ENCODE measurements at places on chromosomes 2 and 18. TPM values are rescaled to one million over a fixed set of nuclear protein-coding genes. Genes with fewer than 3 reads are reported as not detected.

- DNase-seq: no peak
- no peaks in the 10 kb centered on the region for H3K27me3 ChIP-seq
- no peaks in the 10 kb centered on the region for H3K36me3 ChIP-seq
- no peak overlapping the region for H3K4me3 ChIP-seq
- no peak overlapping the region for H3K27ac ChIP-seq
- 0 out of 2 replicates have a peak, but pooled peaks cover 3% of the 10 kb centered on the region for H3K4me1 ChIP-seq
These were observed 140.8 kb upstream of the SLC1A4 start for GRCh38 chr2:64848363-64848762.

GRCh38 chr2:213545481-213545880 lies 261.2 kb downstream of the SPAG16 start:
- H3K4me3 ChIP-seq: no peak overlapping the region
- no peak for DNase-seq
- no peaks in the 10 kb centered on the region for H3K36me3 ChIP-seq

DNA sequence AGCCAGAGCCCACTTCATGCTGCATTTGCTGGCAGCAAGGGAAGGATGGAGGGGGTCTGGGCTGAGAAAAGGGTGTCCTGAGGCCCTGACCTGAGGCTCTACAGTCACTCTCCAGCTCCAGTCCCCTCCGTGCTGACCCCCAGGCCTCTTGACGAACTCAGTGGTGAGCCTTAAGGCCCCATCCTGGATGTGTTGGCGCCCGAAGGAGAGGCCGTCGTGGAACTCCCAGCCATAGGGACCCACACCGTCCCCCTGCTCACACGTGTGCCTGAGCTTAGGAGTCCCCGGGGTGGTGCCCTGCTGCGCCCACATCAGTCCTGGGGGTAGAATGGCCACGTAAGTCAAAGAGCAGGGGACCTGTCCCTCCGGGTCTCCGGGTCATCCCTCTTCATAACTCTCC lies 776 bp downstream of the MOGS start:
- peaks cover 3% of the 10 kb centered on the region for H3K36me3 ChIP-seq
- no peak overlapping the region for H3K27ac ChIP-seq
- no peaks in the 10 kb centered on the region for H3K27me3 ChIP-seq

Gene SNORC
- polyA plus RNA-seq: 2.8 TPM

Gene DUSP28
- 3.3 TPM for polyA plus RNA-seq

- H3K4me1 ChIP-seq: peaks cover 11% of the 10 kb centered on the region
- H3K27ac ChIP-seq: no peak overlapping the region
- DNase-seq: no peak
- no peak overlapping the region for H3K4me3 ChIP-seq
- H3K36me3 ChIP-seq: no peaks in the 10 kb centered on the region
These were observed 63.2 kb downstream of the LYPD6 start for GRCh38 chr2:149393614-149394013.

DNA sequence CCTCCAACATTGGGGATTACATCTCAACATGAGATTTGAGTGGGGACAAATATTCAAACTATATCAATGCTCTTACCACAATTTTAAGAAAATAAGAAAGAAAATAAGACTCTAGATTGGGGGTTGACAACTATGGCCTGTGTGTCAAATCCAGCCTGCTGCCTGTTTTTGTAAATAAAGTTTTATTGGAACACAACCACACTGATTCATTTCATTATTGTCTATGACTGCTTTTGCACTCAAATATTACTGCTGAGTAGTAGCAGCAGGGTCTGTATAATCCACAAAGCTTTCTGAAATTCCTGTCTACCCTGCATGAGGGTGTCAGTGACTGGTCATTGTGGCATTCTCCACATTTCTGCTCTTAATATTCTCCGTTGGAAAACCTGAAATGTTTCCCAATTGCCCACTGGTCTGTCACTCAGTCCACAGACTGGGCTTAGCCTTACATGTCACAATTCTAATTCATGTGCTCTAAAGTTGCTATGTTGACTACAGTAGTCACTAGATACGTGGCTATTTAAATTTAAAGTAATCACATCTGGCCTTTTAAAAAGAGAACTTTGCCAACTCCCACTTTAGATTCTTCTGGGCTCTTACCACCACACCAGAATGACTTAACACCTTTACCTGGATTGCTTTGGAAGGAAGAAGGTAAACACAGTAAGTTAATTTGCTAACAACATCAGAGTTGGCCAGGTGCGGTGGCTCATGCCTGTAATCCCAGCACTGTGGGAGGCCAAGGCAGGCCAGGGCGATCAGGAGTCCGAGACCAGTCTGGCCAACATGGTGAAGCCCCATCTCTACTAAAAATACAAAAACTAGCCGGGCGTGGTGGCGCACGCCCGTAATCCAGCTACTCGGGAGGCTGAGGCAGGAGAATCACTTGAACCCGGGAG lies 86.9 kb downstream of the CLHC1 start:
- H3K4me1 ChIP-seq: no peaks in the 10 kb centered on the region
- no peaks in the 10 kb centered on the region for H3K36me3 ChIP-seq
- no peak for DNase-seq
- no peak overlapping the region for H3K27ac ChIP-seq
- H3K4me3 ChIP-seq: no peak overlapping the region

Gene INO80B
- polyA plus RNA-seq: 8.5 TPM

- H3K27ac ChIP-seq: no peak overlapping the region
- no peaks in the 10 kb centered on the region for H3K36me3 ChIP-seq
- H3K4me1 ChIP-seq: no peaks in the 10 kb centered on the region
- H3K4me3 ChIP-seq: no peak overlapping the region
- no peaks in the 10 kb centered on the region for H3K27me3 ChIP-seq
These were observed 51.6 kb downstream of the SNED1 start for GRCh38 chr2:241049739-241050623.

GRCh38 chr2:24947561-24948157 lies 24.1 kb downstream of the DNAJC27 start:
- no peaks in the 10 kb centered on the region for H3K27me3 ChIP-seq
- H3K4me3 ChIP-seq: no peak overlapping the region
- H3K36me3 ChIP-seq: no peaks in the 10 kb centered on the region
- no peak for DNase-seq
- H3K27ac ChIP-seq: no peak overlapping the region

- no peaks in the 10 kb centered on the region for H3K27me3 ChIP-seq
- H3K27ac ChIP-seq: no peak overlapping the region
- H3K36me3 ChIP-seq: no peaks in the 10 kb centered on the region
- peaks cover 2% of the 10 kb centered on the region for H3K4me1 ChIP-seq
- no peak overlapping the region for H3K4me3 ChIP-seq
- DNase-seq: no peak
These were observed 60.1 kb downstream of the LIMS1 start for GRCh38 chr2:108594132-108594981.

DNA sequence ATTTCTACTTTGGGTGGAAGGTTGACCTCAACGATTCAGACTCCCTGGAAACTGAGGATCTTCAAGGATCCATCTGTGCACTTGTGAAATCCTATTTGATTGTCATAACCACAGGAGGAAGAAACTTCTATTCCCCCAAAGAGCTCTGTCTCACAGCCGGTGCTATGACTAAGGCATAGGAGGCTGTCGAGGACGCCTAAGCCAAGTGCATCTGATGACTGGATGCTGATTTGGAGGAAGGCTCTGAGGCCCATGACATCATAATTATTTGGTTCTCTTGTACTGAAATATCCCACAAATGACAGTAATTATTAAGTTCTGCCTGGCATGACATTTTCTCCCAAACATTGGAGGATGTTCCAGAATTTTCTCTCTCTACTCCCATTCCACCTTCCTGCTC lies 13.8 kb upstream of the KCNF1 start:
- no peaks in the 10 kb centered on the region for H3K27me3 ChIP-seq
- no peak overlapping the region for H3K27ac ChIP-seq
- no peaks in the 10 kb centered on the region for H3K4me1 ChIP-seq
- no peaks in the 10 kb centered on the region for H3K36me3 ChIP-seq

GRCh38 chr18:63322908-63323634 lies 3.5 kb upstream of the BCL2 start:
- H3K4me3 ChIP-seq: no peak overlapping the region
- no peaks in the 10 kb centered on the region for H3K36me3 ChIP-seq
- DNase-seq: no peak
- no peak overlapping the region for H3K27ac ChIP-seq

DNA sequence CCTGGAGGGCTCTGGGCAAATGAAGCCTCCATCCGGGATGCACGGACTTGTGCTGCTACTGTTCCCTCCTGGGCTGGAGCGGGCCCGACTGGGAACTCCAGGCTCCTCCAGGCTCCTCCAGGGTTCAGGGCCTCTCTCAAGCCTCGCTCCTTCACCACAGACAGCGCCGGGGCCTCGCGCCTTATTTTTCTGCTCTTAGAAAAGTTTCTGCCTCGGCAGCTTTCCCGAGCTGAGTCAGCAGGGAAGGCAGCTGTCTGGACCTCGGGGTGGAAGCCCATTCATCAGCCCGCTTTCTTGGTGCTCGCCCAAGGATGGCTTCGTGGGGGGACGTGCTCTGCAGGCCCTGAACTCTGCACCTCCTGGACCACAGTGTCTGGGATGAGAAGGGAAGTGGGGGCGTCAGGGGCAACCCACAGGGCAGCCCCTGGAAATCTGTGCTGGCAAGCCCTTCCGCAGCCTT lies 12.9 kb upstream of the TEX51 start:
- no peaks in the 10 kb centered on the region for H3K27me3 ChIP-seq
- no peak for DNase-seq
- H3K4me1 ChIP-seq: peaks cover 5% of the 10 kb centered on the region
- no peaks in the 10 kb centered on the region for H3K36me3 ChIP-seq
- no peak overlapping the region for H3K27ac ChIP-seq
- no peak overlapping the region for H3K4me3 ChIP-seq

Gene KHK
- polyA plus RNA-seq: 14.5 TPM

GRCh38 chr2:24985511-24985910 lies 13.8 kb upstream of the DNAJC27 start:
- DNase-seq: no peak
- H3K27ac ChIP-seq: no peak overlapping the region
- no peaks in the 10 kb centered on the region for H3K36me3 ChIP-seq

Gene TEKT4
- polyA plus RNA-seq: not detected

Gene SERPINB10
- polyA plus RNA-seq: not detected

Gene ASB18
- polyA plus RNA-seq: not detected

DNA sequence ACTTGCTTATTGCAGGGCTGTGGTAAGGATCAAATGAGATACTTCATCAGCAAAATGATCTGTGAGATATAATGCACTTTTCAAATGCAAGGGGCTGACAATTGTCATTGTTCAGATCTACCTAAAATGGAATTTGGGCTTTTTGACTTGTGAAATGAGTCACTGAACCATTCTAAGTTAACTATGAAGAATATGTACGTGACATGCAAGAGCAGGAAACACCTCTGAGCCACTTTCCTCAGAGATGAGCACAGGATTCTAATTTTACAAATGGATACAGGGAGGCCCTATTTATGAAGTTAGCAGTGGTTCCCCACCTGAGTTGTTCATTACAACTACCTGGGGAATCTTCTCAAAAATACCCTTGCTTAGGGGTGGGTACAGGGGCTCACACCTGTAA lies 26.7 kb downstream of the CTLA4 start:
- no peak for DNase-seq
- H3K4me1 ChIP-seq: no peaks in the 10 kb centered on the region
- no peaks in the 10 kb centered on the region for H3K27me3 ChIP-seq

DNA sequence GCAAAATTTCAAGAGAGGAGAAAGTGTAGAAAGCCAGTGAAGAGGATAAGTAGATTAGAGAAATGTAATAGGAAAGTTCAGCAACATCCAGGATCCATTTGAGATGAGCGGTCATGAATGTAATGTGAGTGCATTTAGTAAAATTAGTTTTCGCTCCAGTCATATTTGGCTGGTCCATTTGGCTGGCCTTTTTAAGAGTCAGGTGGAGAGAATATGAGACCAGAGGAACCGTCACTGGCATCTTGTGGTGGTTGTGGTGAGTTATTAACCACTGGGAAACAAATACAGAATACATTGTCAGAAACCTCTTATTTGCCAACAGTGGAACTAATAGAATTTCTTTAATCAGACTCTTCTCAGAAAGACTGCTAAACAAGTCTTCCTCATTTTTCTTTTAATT lies 1064.3 kb upstream of the CDH2 start:
- H3K4me1 ChIP-seq: no peaks in the 10 kb centered on the region
- no peaks in the 10 kb centered on the region for H3K27me3 ChIP-seq
- no peak overlapping the region for H3K27ac ChIP-seq
- no peak for DNase-seq

Gene COL6A3
- 1.2 TPM for polyA plus RNA-seq

DNA sequence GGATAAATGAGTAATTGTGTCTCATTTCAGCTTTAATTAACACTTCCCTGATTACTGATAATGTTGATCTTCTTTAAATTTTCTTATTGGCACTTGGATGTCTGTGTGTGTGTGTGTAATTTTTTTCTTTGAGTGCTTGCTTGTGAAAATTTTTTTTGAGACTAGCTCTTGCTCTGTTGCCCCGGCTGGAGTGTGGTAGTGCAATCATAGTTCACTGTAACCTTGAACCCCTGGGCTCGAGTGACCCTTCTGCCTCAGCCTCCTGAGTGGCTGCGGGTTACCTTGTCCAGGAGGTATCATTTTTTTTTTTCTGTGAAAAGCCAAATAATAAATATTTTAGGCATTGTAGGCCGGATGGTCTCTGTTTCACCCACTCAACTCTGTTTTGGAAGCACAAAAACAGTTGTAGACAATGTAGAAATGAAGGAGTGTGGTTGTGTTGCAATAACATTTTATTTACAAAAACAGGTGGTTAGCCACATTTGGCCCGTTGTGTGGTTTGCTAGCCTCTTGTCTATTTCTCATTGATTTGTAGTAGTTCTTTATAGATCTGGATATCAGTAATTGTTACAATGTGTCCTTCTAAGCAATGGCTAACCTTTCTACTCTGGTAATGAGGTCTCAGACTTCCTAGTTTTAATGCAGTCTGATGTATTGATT lies 7.9 kb downstream of the IL1RL2 start:
- H3K36me3 ChIP-seq: no peaks in the 10 kb centered on the region
- no peak overlapping the region for H3K27ac ChIP-seq
- no peaks in the 10 kb centered on the region for H3K27me3 ChIP-seq
- H3K4me1 ChIP-seq: no peaks in the 10 kb centered on the region

Gene CGREF1
- 3.7 TPM for polyA plus RNA-seq

Gene UGT1A5
- not detected for polyA plus RNA-seq

DNA sequence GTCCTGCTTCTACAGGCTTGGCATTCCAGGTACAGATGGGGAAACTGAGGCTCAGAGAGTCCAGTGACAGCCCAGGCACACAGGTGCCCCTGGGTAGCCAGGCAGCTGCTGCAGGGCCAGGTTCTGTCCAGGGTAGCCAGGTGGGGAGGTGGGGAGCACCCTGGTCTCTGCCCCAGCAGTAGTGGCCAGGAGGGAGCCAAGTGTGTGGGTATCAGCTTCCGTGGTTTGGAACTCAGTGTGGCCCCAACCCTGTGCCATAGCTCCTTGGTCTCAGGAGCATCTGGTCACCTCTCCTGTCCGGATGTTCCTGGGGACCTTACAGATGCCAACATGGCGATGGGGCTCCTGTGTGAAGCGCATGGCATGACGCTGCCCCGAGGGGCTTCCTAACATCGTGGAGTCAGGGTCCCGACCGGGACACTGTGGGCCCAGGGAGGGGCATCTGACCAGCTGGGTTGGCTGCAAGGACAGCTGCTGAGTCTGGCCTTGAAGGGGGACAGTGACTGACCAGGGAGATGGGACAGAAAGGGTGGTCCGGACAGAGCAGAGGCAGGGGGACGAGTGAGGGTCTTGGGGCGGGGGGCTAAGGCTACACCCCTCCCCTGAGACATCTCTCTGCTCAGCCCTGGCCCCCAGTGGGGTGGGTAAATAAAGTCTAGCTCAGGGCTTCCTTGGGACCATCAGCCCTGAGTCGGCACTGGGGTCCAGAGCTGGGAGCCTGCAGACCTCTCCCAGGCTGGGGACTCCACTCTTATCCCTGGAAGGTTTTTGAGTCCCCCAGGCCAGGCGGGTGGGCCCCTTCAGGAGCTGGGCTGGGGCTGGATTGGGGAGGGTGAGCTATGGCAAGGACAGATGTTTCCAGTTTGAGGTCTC lies 76.0 kb upstream of the SMAD7 start:
- H3K27me3 ChIP-seq: no peaks in the 10 kb centered on the region
- no peak overlapping the region for H3K27ac ChIP-seq
- DNase-seq: no peak
- H3K36me3 ChIP-seq: no peaks in the 10 kb centered on the region
- no peaks in the 10 kb centered on the region for H3K4me1 ChIP-seq
